Osteoblast (primary cell): ENCODE measurements at places on chromosomes 6 and 20. TPM values are rescaled to one million over a fixed set of nuclear protein-coding genes. Genes with fewer than 3 reads are reported as not detected.

Gene DEFB132
- not detected in 2 replicates for total RNA-seq

Gene DUSP15
- total RNA-seq, result 1.2 and 1.4 TPM in 2 replicates

GRCh38 chr6:36969240-36969691 is 14.7 kb downstream of the PI16 start:
- H3K27ac ChIP-seq, result no peak overlapping the region
- no peaks in the 10 kb centered on the region for H3K27me3 ChIP-seq
- no peaks in the 10 kb centered on the region for H3K4me1 ChIP-seq
- peaks cover 77% of the 10 kb centered on the region for H3K36me3 ChIP-seq

DNA sequence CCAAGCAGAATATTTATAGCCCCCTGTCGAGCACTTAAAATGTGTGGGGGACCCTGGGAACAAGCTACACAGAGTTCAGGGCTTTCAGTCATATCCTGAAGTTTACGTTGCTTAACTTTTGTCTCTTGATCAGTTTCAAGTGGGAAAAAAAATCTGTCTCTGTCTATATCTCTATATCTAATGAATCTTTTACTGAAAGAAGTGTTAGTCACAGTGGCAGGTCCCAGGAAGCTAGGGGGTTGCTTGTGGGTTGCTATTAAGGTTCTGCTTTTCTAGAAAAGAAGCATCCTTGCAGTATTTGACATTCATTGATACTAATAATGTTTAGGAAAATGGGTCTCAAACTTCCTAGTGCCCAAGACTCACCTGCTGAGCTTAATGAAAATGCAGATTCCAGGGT is 76.7 kb upstream of the CLDN20 start:
- H3K4me3 ChIP-seq, result no peak overlapping the region
- DNase-seq, result peak; percentile 18
- peak overlapping the region; percentile 69 for H3K27ac ChIP-seq
- peaks cover 37% of the 10 kb centered on the region for H3K4me1 ChIP-seq
- H3K27me3 ChIP-seq, result no peaks in the 10 kb centered on the region

DNA sequence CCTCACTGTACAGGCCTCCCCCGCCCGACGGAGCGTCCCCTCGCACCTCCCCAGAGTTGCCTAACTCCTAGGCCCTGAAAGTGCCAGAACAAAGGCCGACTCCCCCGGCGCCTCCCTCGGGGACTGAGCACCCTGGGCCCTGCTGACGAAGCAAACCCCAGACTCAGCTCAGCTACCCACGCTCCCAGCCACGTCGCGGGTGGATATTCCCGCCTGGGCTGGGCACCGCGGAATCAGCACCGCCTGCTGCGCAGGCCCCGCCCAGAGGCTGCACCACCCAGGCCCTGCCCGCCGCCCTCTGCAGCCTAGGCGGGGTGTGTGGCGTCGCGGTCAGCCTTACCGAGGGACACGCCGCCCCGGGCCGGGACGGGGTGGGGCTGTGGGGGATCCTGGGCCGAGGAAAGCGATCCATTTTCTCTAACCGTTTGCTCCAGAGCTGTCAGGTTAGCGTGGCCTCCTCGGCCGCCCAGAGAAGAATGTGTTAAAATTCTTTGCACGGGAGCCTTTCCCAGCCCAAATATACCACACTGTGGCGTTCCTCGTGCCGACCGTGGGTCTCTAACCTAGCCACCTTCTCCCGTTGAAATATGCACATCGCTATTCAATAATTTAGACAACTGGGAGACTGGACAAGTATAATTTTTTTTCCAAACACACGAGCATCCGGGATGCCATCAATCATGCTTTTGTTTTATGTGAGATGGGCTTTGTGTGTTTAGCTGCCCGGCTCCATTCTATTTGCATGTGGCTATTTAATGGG is 31.4 kb downstream of the TFAP2A start:
- no peak overlapping the region for H3K4me3 ChIP-seq
- H3K27ac ChIP-seq, result no peak overlapping the region
- no peaks in the 10 kb centered on the region for H3K36me3 ChIP-seq

Gene SLC12A5
- total RNA-seq, result under 0.01 TPM in 2 replicates

GRCh38 chr6:25237579-25237978 is 41.6 kb upstream of the CARMIL1 start:
- no peak for DNase-seq
- H3K4me1 ChIP-seq, result peaks cover 2% of the 10 kb centered on the region
- no peak overlapping the region for H3K4me3 ChIP-seq
- H3K27ac ChIP-seq, result no peak overlapping the region

DNA sequence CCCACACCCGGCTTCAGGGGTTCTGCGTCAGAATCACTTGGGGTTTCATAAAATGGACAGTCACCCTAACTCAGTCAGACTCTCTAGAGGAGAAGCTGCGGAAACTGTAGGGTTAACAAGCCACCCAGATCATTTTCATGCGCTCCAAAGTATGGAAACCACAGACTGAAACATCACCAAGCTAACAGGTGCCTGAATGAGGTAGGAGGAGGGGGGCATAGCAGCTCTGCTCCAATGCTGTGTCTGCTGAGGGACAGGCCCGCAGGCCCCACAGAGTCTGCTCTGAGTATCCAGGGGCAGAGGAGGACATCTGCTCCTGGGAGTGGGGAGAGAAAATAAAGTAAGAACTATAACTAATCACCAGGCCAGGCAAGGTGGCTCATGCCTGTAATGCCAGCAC is 97.1 kb upstream of the AKAP12 start:
- no peak overlapping the region for H3K27ac ChIP-seq
- H3K4me1 ChIP-seq, result no peaks in the 10 kb centered on the region
- H3K36me3 ChIP-seq, result no peaks in the 10 kb centered on the region
